Osteocyte (in vitro differentiated cells): ENCODE measurements at places on chromosomes 6 and 20.
A peak's percentile ranks its signal among the peaks of the same experiment; 100 is the strongest.

- H3K4me1 ChIP-seq = no peaks in the 10 kb centered on the region
- no peak overlapping the region for H3K4me3 ChIP-seq
- H3K27me3 ChIP-seq = no peaks in the 10 kb centered on the region
- H3K27ac ChIP-seq = no peak overlapping the region
Measured at GRCh38 chr20:42095221-42095620, 477.0 kb upstream of the CHD6 start.

DNA sequence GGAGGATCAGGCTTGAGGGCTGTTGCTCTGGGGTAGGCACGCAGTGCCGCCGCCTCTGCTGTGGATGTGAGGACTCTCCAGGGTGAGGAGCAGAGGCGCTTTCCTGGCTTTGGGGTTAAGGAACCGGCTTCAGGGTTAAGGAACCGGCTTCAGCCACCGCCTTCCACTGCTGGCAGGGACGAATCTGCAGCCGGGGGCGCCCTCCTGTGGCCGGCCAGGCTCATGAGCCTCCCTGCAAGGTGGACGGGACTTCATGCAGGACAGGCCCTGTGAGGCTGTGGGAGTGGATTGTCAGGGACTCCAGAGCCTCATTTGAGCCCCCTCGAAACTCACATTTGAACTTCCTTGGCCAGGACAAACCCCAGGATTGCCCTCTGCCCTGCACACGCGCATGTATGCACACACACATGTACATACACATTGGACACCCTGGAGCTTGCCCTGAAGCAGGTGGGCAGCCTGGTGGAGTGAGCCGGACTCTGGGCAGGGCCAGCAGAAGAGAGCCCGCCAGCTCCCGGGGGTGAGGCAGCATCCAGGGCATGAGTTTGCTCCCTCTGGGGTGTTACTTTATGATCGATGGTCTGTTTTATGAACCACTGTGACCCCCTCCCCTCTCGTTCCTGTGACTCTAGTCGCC, 146.9 kb downstream of the PHACTR3 start:
- H3K27me3 ChIP-seq = no peaks in the 10 kb centered on the region
- DNase-seq = no peak
- H3K27ac ChIP-seq = no peak overlapping the region
- H3K4me3 ChIP-seq = no peak overlapping the region
- H3K4me1 ChIP-seq = no peaks in the 10 kb centered on the region

DNA sequence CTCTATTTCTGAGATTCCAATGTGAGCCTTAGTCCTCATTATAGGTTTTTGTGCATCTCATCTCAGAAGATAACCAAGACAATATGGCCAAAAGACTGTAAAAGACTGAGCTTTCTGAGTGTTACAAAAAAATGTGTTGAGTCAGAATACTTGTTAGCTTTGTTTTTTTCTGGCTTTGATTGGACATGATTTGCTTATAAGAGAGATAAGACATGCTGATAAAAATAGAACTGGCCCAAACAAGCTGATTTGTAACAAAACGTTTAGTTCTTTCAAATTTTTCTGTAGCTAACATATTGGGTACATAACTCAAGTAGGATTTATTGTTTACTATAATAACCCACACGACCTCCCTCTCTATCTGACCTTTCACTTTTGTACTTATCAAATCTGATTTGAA, 32.9 kb downstream of the FILIP1 start:
- no peaks in the 10 kb centered on the region for H3K36me3 ChIP-seq
- DNase-seq = no peak
- H3K27me3 ChIP-seq = peaks cover 2% of the 10 kb centered on the region
- H3K4me3 ChIP-seq = no peak overlapping the region

- H3K4me3 ChIP-seq = no peak overlapping the region
- peaks cover 49% of the 10 kb centered on the region for H3K27me3 ChIP-seq
- H3K27ac ChIP-seq = no peak overlapping the region
- peak; percentile 64 for DNase-seq
- H3K4me1 ChIP-seq = no peaks in the 10 kb centered on the region
- H3K36me3 ChIP-seq = no peaks in the 10 kb centered on the region
Measured at GRCh38 chr20:24708411-24709295, 239.2 kb downstream of the SYNDIG1 start.

GRCh38 chr6:16162003-16162402, 33.1 kb downstream of the MYLIP start:
- peaks cover 15% of the 10 kb centered on the region for H3K4me1 ChIP-seq
- no peak overlapping the region for H3K4me3 ChIP-seq
- peaks cover 4% of the 10 kb centered on the region for H3K36me3 ChIP-seq
